NCI-H460 (cell line): ENCODE measurements at places on chromosomes 11 and 22. TPM values are rescaled to one million over a fixed set of nuclear protein-coding genes. Genes with fewer than 3 reads are reported as not detected.

Gene PRG3
- not detected in 2 replicates for total RNA-seq

Gene CALCA
- total RNA-seq = 0.29 and 1.3 TPM in 2 replicates

Gene CHRM1
- total RNA-seq = not detected in 2 replicates

- no peak for DNase-seq
These were observed 70.4 kb downstream of the ATM start for GRCh38 chr11:108293229-108293628.

DNA sequence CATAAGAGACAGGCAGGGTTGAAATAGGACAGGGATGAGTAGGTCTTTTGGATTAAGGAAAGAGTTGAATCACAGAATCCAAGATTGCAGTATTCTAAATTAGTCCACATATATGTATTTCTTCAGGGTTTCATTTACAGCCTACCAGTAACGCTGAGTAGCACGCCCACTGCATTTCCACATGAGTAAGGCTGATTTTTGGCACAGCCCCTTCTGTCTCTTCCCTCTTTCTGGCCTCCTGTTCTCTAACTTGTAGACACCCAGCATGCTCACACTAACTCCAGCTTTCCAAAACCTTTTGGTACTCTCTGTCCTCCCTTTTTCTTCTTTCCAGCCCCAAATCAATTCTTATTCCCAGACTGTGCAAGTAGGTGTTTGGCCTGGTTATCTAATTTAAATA is 3.7 kb upstream of the SIK2 start:
- DNase-seq = no peak

Gene PHLDA2
- 5.6 and 7.7 TPM in 2 replicates for total RNA-seq

Gene CHRDL2
- total RNA-seq = not detected in 2 replicates

GRCh38 chr22:40603088-40603605 is 33.4 kb downstream of the MRTFA start:
- no peak for DNase-seq

Gene CRYBA4
- not detected in 2 replicates for total RNA-seq
